ACHN (cell line): ENCODE measurements at places on chromosomes 13 and 19.
A peak's percentile ranks its signal among the peaks of the same experiment; 100 is the strongest.

- no peak for DNase-seq
These were observed 1.3 kb downstream of the PRKD2 start for GRCh38 chr19:46715620-46715974.

DNA sequence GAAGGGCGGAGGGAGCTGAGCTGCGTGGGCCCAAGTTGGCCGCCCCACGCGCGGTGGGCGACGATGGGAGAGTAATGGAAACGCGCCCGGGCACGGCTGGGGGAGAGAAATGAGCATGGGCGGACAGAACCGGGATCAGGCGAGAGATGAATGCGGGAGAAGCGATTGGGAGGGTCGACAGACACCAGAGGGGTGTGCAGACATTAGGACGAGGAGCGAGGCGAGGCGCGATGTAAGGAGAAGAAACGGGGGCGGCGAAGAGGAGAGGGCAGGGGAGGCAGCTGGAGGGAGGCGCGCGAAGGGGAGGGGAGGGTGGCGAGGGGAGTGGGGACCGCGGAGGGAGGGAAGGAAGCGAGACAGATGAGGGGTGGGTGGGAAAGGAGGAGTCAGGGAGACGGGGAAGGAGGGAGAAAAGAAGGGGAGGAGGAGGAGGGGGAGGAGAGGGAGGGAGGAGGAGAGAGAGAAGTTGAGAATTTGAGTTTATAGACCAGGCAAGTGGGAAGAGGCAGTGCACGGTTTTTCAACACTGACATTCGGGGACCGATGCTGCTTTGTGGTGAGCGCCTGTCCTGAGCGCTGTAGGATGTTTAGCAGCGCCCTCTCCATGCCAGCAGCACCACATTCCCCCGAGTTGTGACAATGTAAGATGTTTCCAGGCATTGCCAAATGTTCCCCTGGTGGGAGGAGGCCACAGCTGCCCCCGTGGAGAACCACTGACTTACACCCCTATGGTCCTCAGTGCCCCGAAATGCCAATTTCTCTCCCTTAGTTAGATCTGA, at the start of gene SHISA7:
TSS of gene SHISA7 (minus strand) at position 256 of the 779 bp plus-strand sequence. CDS start 437 bp downstream, outside the sequence.
- no peak for DNase-seq

DNA sequence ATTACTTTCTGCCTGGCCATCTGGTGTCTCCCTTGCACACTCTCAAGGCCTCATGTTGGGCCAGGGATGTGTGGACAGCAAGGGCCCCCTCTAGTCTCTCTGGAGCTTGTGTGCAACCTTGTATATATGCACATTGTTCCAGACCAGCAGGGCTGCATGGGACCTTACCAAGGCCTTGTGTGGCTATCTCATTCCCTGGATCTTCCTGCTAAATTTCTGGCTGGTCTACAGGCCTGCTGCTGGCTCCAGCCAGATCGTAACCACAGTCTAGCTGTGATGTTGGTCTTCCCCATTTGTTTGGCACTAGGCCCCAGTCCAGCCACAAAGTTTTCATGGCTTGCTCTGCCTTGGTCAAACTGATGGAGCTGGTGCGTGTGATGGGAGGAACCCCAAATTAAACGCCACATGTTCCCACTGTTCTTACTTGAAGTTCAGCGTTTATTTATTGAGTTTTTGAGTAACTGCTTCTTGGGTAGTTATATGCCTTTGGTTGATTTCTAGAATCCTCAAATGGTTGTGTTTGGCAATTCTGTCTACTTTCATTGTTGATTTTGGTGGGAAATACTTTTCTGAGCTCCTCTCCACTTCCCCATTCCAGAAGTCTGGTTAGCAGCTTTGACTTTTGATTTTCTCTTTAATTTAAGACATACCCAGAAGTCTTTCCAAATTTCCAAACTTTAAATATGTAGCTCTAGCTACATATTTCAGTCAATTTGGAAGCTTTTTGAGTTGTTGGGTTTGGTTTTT, 56.4 kb downstream of the SIPA1L3 start:
- DNase-seq = no peak

- peak; percentile 21 for DNase-seq
These were observed 44.9 kb downstream of the RYR1 start for GRCh38 chr19:38478273-38478971.

GRCh38 chr13:57824121-57824520, 192.6 kb downstream of the PCDH17 start:
- DNase-seq = no peak

DNA sequence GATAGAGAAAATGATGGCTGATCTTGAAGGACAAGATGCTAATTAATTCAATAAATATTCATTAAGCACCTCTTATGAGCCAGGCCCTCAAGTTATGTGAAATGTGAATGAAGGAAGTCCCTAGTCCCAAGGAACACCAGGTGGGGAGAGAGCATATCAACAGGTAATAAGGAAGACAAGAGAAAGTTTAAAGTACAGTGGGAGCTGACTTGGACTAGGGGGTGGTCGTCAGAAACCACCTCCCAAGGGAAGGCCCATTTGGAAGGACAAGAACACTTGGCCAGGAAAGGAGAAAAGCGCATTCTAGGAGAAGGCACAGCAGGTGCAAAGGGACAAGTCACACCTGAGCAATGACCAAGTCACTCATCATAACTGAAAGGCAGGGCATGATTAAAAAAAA, 72.7 kb downstream of the DOCK9 start:
- no peak for DNase-seq

GRCh38 chr13:98977568-98978265, at the start of gene DOCK9:
Gene DOCK9, minus strand, starts transcription at chr13:98978064. Its CDS starts 155 bp downstream, at chr13:98977909.
- DNase-seq = peak; percentile 58
